ENCODE measurements at places on chromosomes 5 and 9. TPM values are rescaled to one million over a fixed set of nuclear protein-coding genes. Genes with fewer than 3 reads are reported as not detected.

DNA sequence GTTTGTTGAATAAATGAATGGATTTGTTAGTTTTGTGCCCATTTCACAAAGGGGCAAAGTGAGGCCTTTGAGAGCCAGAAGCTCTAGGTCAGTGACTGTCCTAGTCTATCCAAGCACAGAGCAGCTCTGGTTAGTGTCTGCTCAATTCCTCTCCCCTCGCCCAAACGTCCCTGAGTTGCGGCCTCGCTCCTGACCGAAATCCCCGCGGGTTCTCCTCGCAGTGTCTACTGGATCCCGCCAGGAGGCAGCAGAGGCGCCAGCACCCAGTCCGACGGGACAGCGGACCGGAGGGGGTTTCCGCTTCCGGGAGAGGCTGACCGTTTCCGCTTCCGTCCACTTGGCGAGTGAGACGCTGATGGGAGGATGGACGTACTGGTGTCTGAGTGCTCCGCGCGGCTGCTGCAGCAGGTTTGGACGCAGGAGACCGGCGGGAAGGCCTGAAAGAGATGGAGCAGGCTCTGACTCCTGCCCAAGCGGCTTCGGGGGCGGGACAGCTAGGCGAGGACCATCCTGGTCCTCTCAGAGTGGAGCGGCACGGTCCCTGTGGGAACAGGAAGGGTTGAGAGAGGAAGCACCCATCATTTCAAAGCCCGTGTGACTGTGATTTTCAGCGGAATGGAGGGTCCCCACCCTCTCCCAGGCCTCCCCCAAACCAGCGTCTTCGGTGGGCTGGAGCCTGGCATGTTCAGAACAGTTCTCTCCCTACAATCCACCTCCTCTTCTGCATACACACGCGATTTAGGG, at the start of gene RARS1:
RARS1 (plus strand) TSS at position 336 of the 744 bp plus-strand sequence; CDS start at position 364, 28 bp downstream.
- H3K27me3 ChIP-seq: no peaks in the 10 kb centered on the region
- peaks cover 39% of the 10 kb centered on the region for H3K36me3 ChIP-seq
- peak within 1 kb of the TSS; percentile 32 for H3K27ac ChIP-seq
- peaks cover 5% of the 10 kb centered on the region for H3K4me1 ChIP-seq

GRCh38 chr5:44387921-44388320, 1.3 kb downstream of the FGF10 start:
- no peak overlapping the region for H3K27ac ChIP-seq
- H3K4me1 ChIP-seq: peaks cover 5% of the 10 kb centered on the region
- peaks cover 29% of the 10 kb centered on the region for H3K27me3 ChIP-seq
- peak overlapping the region; percentile 67 for H3K4me3 ChIP-seq
- no peaks in the 10 kb centered on the region for H3K36me3 ChIP-seq

- H3K27ac ChIP-seq: peak overlapping the region; percentile 51
- H3K27me3 ChIP-seq: no peaks in the 10 kb centered on the region
- H3K36me3 ChIP-seq: peaks cover 10% of the 10 kb centered on the region
- peak overlapping the region; percentile 99 for H3K4me3 ChIP-seq
These were observed 5.0 kb downstream of the SQSTM1 start for GRCh38 chr5:179825655-179826182.

GRCh38 chr5:119385536-119386128, 29.8 kb downstream of the TNFAIP8 start:
- H3K4me3 ChIP-seq: no peak overlapping the region
- no peak overlapping the region for H3K27ac ChIP-seq
- no peak for DNase-seq
- no peaks in the 10 kb centered on the region for H3K4me1 ChIP-seq

DNA sequence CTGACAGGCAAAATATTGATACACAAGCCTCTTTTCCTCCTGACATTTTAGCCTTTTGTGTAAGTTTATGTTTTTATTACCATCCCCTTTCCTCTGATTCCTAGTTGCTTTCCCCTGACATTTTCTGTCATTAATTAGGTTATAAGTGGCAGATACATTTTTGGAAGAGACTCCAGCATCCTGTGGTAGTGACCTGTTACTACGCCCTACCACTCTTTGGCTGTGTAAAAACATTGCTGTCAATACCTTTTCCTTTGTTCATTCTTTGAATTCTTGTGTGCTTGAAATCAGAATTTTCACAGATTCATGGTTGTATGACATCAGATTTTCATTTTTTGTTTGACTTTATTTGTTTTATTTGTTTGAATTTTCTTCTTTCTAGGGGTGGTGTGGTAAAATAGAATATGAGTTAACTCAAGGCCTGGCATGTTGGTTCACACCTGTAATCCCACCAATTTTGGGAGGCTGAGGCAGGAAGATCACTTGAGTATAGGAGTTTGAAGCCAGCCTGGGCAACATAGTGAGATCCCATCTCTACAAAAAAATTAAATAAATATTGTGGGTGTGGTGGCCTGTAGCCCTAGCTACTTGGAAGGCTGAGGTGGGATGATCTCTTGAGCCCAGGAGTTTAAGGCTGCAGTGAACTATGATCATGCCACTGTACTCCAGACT, 43.4 kb downstream of the UBE2R2 start:
- no peaks in the 10 kb centered on the region for H3K36me3 ChIP-seq
- no peak overlapping the region for H3K4me3 ChIP-seq
- H3K4me1 ChIP-seq: peaks cover 30% of the 10 kb centered on the region

GRCh38 chr5:144422018-144422727, 251.5 kb downstream of the KCTD16 start:
- DNase-seq: no peak
- no peak overlapping the region for H3K4me3 ChIP-seq
- no peaks in the 10 kb centered on the region for H3K4me1 ChIP-seq
- no peak overlapping the region for H3K27ac ChIP-seq
- no peaks in the 10 kb centered on the region for H3K27me3 ChIP-seq
- H3K36me3 ChIP-seq: no peaks in the 10 kb centered on the region

GRCh38 chr5:67245259-67245846, 48.8 kb upstream of the CD180 start:
- no peak overlapping the region for H3K4me3 ChIP-seq
- no peak for DNase-seq
- no peaks in the 10 kb centered on the region for H3K27me3 ChIP-seq
- H3K4me1 ChIP-seq: peaks cover 20% of the 10 kb centered on the region
- no peak overlapping the region for H3K27ac ChIP-seq

DNA sequence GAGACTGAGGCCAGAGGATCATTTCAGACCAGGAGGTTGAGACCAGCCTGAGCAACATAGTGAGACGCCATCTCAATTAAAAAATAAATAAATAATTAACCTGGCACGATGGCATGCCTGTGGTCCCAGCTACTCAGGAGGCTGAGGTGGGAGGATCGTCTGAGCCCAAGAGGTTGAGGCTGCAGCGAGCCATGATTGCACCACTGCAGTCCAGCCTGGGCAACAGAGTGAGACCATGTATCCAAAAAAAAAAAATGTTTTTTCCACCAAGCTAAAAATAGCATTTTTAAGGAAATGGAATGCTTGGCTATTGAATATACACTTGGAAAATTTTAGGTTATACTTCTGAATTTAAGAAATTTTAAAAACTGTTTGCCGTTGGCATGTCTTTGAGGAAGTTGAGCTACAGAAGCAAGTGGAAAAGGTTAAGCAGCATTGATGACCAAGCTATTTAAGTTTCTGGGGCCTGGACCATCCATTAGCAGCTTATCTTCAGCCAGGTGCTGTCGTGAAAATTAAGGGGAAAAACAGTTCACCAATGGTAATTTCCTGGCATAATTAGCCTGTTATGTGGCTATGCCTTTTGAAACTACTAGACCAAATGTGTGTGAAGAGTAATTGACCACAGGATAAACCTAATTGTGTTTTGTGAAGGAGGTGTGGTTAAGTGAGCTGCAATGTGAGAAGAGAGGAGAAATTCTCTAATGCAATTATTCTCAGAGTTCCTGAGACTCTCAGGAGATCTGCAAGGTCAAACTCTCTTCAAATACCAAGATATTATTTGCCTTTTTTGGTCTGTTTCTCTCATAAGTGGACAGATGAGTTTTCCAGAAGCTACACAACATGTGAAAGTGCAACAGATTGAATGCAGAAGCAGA, 21.0 kb downstream of the F2R start:
- no peaks in the 10 kb centered on the region for H3K36me3 ChIP-seq
- no peaks in the 10 kb centered on the region for H3K27me3 ChIP-seq
- no peak overlapping the region for H3K27ac ChIP-seq
- DNase-seq: no peak
- no peak overlapping the region for H3K4me3 ChIP-seq

GRCh38 chr9:1173211-1173610, 123.1 kb downstream of the DMRT2 start:
- DNase-seq: no peak
- H3K36me3 ChIP-seq: no peaks in the 10 kb centered on the region

Gene XRCC4
- polyA plus RNA-seq: 6.8 TPM

- H3K27ac ChIP-seq: peak overlapping the region; percentile 84
- peaks cover 51% of the 10 kb centered on the region for H3K4me1 ChIP-seq
- H3K27me3 ChIP-seq: no peaks in the 10 kb centered on the region
- H3K4me3 ChIP-seq: no peak overlapping the region
- no peak for DNase-seq
- no peaks in the 10 kb centered on the region for H3K36me3 ChIP-seq
These were observed 317.7 kb downstream of the PDE4D start for GRCh38 chr5:59575648-59576445.

Gene PDLIM4
- 3.0 TPM for polyA plus RNA-seq

- no peak overlapping the region for H3K27ac ChIP-seq
- peaks cover 4% of the 10 kb centered on the region for H3K36me3 ChIP-seq
- peaks cover 5% of the 10 kb centered on the region for H3K4me1 ChIP-seq
- peak overlapping the region; percentile 93 for H3K4me3 ChIP-seq
These were observed 2.4 kb downstream of the EGR1 start for GRCh38 chr5:138467711-138468132.

- no peak overlapping the region for H3K27ac ChIP-seq
- no peaks in the 10 kb centered on the region for H3K4me1 ChIP-seq
- no peaks in the 10 kb centered on the region for H3K27me3 ChIP-seq
- no peak overlapping the region for H3K4me3 ChIP-seq
These were observed 1107.8 kb upstream of the SEMA6A start for GRCh38 chr5:117682416-117682815.

Gene SURF6
- polyA plus RNA-seq: 43.0 TPM

GRCh38 chr5:146699138-146699537, 179.4 kb downstream of the PPP2R2B start:
- no peak overlapping the region for H3K27ac ChIP-seq
- no peaks in the 10 kb centered on the region for H3K36me3 ChIP-seq
- DNase-seq: no peak
- H3K27me3 ChIP-seq: no peaks in the 10 kb centered on the region
- no peaks in the 10 kb centered on the region for H3K4me1 ChIP-seq

GRCh38 chr9:129318121-129319075, 140.3 kb upstream of the IER5L start:
- no peak for DNase-seq
- peak overlapping the region; percentile 30 for H3K27ac ChIP-seq
- H3K36me3 ChIP-seq: no peaks in the 10 kb centered on the region
- H3K4me1 ChIP-seq: peaks cover 30% of the 10 kb centered on the region

Gene TMC1
- 0.05 TPM for polyA plus RNA-seq

Gene TNFSF8
- polyA plus RNA-seq: 0.16 TPM

Gene EIF4EBP3
- 64.2 TPM for polyA plus RNA-seq

- no peaks in the 10 kb centered on the region for H3K36me3 ChIP-seq
- no peak for DNase-seq
- H3K27me3 ChIP-seq: no peaks in the 10 kb centered on the region
- H3K4me1 ChIP-seq: no peaks in the 10 kb centered on the region
These were observed 436.7 kb downstream of the ZSWIM6 start for GRCh38 chr5:61768692-61769281.

GRCh38 chr5:23089286-23089685, 236.1 kb upstream of the CDH12 start:
- no peak for DNase-seq
- H3K4me1 ChIP-seq: no peaks in the 10 kb centered on the region
- no peaks in the 10 kb centered on the region for H3K27me3 ChIP-seq
- H3K27ac ChIP-seq: no peak overlapping the region

GRCh38 chr5:56585461-56585860, 229.9 kb upstream of the MAP3K1 start:
- no peak overlapping the region for H3K4me3 ChIP-seq
- H3K27ac ChIP-seq: peak overlapping the region; percentile 6
- H3K27me3 ChIP-seq: no peaks in the 10 kb centered on the region
- DNase-seq: no peak

Gene HOMER1
- polyA plus RNA-seq: 36.5 TPM

GRCh38 chr9:126642010-126642744, 28.4 kb downstream of the LMX1B start:
- H3K27ac ChIP-seq: no peak overlapping the region
- H3K4me1 ChIP-seq: no peaks in the 10 kb centered on the region
- DNase-seq: no peak
- H3K27me3 ChIP-seq: peaks cover 60% of the 10 kb centered on the region
- no peak overlapping the region for H3K4me3 ChIP-seq
- no peaks in the 10 kb centered on the region for H3K36me3 ChIP-seq

Gene TNIP1
- 106 TPM for polyA plus RNA-seq

Gene CFAP157
- polyA plus RNA-seq: 0.34 TPM

DNA sequence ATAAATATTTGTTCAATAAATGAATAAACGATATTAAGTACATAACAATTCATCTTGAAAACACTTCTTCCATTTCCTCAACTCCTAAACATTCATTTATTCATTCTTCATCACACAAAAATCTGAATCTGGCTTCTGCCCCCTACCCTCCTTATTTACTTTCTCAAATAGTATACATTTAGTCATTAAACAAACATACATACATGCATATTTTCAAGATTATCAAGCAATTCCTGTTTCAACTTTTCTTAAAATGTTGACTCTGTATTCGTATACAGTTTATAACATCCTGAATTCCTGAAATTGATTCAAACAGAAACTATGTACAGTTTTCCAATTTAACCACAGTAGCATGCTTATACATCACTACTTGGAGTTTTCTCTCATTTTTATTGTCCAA, 129.0 kb downstream of the MUSK start:
- no peaks in the 10 kb centered on the region for H3K27me3 ChIP-seq
- H3K4me3 ChIP-seq: no peak overlapping the region
- H3K27ac ChIP-seq: no peak overlapping the region
- no peaks in the 10 kb centered on the region for H3K36me3 ChIP-seq

DNA sequence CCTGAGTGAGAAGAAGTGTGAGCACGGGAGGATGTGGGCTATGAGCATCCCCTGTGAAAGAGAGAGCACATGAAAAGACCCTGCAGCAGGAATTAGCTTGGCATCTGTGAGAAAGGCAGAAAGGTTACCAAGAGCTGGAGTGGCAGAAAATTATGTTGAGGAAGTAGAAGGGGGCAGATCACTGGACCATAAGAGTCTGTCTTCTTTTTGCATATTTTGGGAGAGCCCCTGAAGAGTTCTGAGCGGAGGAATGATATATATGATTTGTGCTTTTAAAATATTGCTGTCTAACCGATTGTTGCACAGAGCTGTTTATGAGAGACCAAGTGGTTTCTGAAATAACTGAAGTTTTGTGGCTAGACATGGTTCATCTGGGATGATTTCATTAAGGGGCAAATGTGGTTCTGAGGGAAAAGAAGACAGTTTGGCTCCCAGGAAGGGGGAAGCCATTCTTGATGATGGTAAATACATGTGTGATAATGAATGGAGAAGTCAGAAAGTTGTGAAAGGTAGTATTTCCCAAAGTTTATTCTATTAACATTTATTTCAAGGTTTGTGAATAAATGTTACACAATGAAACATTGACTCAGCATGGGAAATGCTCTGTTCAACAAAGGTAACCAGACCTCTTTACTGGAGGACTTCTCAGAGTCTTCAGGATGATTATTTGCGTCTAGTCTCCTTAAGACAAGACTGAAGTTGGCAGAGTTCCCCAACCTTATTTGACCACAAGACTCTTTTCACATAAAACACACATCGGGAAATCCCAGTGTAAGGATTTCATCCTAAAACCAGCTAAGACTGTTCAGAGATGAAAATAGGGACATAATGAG, 31.5 kb upstream of the ADRB2 start:
- H3K27me3 ChIP-seq: no peaks in the 10 kb centered on the region
- H3K36me3 ChIP-seq: no peaks in the 10 kb centered on the region
- no peak for DNase-seq
- no peak overlapping the region for H3K27ac ChIP-seq
- no peak overlapping the region for H3K4me3 ChIP-seq

Measured in psoas muscle (tissue), 8 donors.